DMS153 (cell line): ENCODE measurements at places on chromosomes 16 and 17.

DNA sequence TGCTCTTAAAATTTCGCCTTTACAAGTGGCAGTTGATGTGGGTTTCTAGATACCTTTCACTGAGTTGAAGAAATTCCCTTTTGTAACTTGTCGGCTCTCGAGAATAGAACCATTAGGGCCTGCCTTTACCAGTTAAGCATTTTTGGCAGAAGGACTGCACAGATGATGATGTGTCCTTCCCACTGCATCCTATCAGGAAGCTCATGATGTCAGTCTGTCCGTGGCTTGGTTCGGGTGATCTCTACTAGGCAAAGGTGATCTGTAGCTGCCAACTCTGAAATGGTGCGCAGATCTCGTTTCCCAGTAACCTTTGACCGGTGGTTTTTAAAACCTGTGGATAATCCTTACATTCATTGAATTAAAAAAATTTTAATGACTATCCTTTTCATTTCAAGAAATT, 49.7 kb downstream of the ZNRF1 start:
- no peak for DNase-seq

GRCh38 chr17:63972796-63973195, at the start of gene SCN4A:
Gene SCN4A (minus strand): TSS chr17:63972918. CDS start chr17:63972841, 77 bp downstream.
- no peak for DNase-seq

DNA sequence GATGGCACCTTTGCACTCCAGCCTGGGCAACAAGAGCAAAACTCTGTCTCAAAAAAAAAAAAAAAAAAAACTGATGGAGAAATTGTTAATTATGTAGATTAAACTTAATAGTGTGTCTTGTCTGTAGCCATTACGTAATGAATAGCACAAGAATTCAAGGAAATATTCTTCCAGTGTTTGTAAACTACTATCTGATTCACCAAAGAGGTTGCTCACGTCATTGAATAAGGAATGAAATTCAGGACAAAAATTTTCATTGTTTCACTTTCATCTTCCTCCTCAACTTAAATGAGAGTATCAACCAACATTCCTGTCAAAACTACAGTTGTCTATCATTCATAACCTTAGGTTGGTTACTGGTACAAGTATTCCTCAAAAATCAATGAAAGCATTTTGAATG, 30.7 kb upstream of the MYO18A start:
- DNase-seq, result no peak

GRCh38 chr17:2250140-2251095, 53.2 kb downstream of the SMG6 start:
- no peak for DNase-seq

DNA sequence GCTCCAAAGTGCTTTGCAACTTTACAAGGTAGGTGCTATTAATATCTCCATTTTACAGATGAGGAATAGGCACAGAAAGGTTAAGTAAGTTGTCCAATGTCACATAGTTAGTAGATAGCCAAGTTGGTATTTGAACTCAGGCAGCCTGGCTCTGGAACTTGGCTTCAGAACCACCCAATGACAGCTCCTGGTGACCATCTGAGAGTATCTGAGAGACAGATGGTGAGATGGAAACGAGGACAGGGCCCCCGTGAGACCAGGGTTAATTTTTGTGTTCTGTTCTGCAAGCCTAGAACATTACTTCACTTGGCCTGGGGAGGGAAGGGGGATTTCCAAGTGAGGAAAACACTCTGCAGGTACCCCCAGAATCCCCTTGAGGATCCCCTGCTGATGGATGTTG, 9.8 kb upstream of the TMEM132E start:
- DNase-seq, result no peak

DNA sequence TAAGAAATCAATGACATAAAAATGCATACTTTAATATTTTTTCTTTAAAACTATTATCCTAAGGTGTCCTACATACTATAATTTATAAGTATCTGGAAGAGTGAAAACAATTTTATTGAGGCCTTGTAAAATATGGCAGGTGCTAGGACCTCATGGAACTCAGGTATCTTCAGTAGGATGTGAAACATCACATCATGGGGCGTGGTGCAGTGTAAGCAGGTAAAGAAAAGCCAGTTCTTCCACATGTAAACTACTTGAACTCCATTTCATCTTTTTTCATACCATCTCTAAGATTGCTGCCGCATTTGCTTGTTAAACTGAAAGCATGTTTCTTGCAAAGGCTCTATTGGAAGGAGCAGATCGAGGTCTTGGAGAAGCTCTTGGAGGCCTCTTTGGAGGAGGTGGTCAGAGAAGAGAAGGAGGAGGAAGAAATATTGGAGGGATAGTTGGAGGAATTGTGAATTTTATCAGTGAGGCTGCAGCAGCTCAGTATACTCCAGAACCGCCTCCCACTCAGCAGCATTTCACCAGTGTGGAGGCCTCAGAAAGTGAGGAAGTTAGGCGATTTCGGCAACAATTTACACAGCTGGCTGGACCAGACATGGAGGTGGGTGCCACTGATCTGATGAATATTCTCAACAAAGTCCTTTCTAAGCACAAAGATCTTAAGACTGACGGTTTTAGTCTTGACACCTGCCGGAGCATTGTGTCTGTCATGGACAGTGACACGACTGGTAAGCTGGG, at the start of gene CAPNS2:
Gene CAPNS2 (plus strand): TSS at position 253 of the 744 bp plus-strand sequence. CDS start 73 bp downstream, at position 326.
- DNase-seq, result no peak

DNA sequence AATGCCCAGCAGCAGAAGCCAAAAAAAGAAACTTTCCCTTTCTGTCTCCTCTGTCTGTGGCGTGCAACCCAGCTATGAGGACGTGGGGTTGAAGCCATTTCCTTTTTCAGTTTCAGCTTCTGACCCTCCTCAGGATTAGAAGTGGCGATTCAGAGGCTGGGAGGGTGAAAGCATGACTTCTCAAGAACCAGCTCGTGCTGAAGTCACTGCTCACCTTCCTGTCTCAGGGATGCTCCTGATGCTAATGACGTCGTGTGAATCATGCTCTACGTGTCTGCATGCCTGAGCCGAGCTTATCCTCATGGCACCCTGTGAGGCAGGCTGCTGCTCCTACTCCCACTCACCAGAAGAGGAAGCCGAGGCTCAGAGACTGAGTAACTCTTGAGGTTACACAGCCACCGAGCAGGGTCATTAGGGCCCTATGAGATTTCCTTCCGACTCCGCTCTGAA, 5.7 kb upstream of the LPO start:
- DNase-seq, result no peak

- DNase-seq, result no peak
Measured at GRCh38 chr17:73224237-73224636, 31.4 kb downstream of the COG1 start.

- DNase-seq, result no peak
Measured at GRCh38 chr17:66965801-66966262, 1.3 kb downstream of the CACNG4 start.

- DNase-seq, result peak; percentile 25
Measured at GRCh38 chr16:67150833-67151396, at the start of gene B3GNT9. Gene B3GNT9 (minus strand): TSS chr16:67150998. CDS start chr16:67150485, 513 bp downstream.

- no peak for DNase-seq
Measured at GRCh38 chr16:17159617-17160016, 311.1 kb downstream of the XYLT1 start.

GRCh38 chr16:81796035-81796434, 16.9 kb downstream of the PLCG2 start:
- DNase-seq, result no peak

GRCh38 chr17:81609541-81610311, 27.2 kb downstream of the NPLOC4 start:
- no peak for DNase-seq

GRCh38 chr17:67490471-67490870, 113.4 kb downstream of the PITPNC1 start:
- no peak for DNase-seq

GRCh38 chr17:1108765-1109605, 70.8 kb downstream of the ABR start:
- no peak for DNase-seq

GRCh38 chr16:27149986-27150385, 53.3 kb upstream of the KDM8 start:
- DNase-seq, result no peak

GRCh38 chr17:50708050-50709000, 611 bp upstream of the ANKRD40 start:
- DNase-seq, result no peak

DNA sequence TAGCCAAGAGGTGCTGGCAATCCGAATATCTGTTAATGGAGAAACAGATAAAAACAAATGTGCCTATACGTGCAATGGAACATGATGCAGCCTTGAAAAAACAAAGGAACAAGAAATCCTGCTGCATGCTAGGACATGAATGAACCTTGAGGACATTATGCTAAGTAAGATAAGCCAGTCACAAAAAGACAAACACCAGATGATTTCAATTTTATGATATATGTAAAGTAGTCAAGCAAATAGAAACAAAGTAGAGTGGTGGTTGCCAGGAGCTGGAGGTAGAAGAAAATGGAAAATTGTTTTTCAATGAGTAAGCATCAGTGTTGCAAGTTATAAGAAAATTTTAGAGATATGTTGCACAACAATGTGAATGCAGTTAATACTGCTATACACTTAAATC, 409.7 kb upstream of the CDH8 start:
- no peak for DNase-seq

- DNase-seq, result no peak
Measured at GRCh38 chr17:29242790-29243189, 3.9 kb upstream of the CRYBA1 start.

- DNase-seq, result no peak
Measured at GRCh38 chr16:84660973-84661372, 12.7 kb downstream of the KLHL36 start.

- DNase-seq, result no peak
Measured at GRCh38 chr16:58343562-58343961, 48.7 kb upstream of the GINS3 start.

DNA sequence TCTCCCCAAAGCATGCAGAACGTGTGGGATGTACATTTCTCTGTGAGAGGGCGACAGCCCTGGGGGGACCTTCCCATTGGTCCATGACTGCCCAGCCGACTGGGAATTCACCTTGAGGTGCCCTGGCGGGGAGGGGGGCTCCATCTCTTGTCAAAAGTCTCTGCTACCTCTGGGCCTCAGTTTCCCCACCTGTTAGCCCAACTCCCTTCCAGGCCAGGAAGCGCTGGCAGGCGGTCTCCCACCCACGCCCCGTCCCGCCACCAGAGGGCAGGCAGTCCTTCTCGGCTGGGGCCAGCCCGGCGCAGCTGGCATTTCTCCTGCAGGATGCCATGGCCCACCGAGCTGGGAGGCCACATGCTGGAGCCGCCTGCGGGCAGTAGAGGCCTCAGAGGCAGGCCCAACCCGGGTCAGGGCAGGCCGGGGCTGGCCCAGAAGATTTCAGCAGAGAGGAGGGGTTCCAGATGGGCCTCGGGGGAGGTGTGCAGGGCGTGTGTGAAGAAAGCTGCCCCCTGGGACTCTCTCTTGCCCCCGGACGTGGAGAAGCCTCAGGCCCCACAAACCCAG, 16.6 kb downstream of the CD7 start:
- no peak for DNase-seq

- no peak for DNase-seq
Measured at GRCh38 chr17:38698760-38699159, 6.3 kb upstream of the MLLT6 start.

GRCh38 chr16:84752600-84752999, 52.8 kb downstream of the USP10 start:
- DNase-seq, result no peak
